ENCODE measurements at places on chromosomes 16 and 17.

DNA sequence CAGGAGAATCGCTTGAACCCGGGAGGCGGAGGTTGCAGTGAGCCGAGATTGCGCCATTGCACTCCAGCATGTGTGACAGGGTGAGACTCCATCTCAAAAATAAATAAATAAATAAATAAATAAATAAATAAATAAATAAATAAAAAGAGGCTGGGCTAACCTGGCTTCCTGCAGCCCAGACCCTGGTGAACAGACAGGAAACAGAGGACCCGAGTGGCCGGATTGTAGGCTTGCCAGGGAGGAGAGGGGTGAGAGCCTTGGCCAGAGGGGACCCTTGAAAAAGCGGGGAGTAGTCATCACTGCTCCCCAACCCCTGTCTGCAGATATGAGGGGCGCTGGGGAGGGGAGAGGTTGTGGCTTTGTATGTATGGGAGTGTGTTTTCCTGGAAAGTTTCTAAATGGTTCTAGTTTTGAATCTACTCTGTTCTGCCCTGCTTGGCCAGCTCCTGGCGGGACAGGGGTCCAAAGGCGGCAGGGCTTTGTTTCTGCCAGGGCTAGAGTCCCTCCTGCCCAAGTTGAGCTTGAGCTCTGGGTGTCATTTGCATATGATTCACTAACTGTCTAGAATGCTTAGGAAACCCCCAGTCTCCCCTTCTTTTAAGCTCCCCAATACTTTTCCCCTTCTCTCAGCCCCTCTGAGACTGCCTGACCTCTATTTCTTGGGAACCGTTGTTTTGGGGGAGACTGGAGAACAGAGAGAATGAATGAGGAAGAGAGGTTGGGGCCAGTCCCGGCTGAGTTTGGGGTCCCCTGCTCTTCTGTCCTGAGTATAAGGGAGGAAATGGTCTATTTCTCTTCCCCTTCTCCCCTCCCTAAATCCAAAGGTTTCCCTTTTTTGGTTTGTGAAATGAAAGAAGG is 16.4 kb downstream of the RARA start:
- DNase-seq: peak; percentile 51

GRCh38 chr16:55495616-55496289 is 13.1 kb upstream of the LPCAT2 start:
- DNase-seq: no peak

DNA sequence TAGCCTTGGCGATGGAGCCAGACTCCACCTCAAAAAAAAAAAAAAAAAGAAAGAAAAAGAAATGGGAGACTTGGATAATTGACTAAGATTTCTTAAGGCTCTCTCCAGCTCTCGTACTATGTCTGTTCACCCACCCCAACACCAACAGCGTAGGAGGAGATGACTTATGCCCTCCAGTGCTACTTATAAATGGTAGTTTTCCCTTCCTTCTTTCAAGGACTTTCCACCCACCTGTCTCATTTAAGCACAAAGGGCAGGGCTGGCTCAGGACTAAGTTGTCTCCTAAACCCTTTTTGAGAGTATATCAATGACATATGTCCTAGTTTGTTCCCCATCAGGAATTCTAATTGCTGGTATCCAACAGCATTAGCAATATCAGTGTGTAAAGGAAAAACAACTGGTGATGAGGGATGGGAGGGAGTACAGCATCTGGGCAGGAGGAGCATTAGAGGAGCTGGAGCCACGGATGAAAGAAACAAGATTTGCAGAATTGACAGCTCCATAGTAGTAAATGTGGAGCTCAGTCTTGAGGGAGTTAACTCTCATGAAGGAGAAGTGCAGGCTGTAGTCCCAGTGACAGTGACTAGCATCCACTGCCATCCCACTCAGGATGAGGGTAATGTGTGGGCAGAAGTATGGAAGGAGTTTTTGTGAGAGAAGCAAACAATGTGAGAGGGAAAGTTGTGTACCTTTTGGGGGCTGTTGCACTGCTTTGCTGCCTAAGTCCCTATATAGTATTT is 17.2 kb downstream of the UBE2Z start:
- DNase-seq: no peak

DNA sequence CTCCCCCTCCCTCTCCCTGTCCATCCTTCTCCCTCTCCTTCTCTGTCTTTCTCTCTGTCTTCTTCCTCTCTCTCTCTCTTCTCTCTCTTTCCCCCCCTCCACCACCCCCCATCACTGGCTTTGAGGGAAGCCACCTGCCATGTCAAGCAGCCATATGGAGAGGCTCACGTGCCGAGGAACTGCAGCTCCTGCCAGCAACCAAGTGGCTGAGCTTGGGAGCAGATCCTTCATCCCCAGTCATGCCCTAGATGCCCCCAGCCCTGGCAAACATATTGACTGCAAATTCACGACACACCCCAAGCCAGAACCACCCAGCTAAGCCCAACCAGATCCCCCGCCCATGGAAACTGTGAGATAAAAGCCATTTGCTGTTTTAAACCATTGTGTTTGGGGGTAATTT is 40.9 kb upstream of the RBFOX3 start:
- DNase-seq: no peak

DNA sequence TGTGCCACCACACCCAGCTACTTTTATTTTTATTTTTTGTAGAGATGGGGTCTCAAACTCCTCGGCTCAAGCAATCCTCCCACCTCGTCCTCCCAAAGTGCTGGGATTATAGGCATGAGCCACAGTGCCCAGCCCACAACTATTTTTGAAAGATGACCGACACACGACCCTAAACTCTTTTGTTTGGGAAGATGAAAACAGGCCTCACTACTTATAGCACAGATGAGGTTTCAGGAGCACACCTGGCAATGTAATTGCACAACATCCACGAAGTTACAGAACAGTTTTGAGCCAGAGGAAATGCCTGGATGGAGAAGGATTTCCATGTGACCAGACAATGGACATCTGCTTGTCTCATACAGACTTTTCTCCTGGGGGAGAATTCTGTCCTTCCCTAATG is 43.4 kb upstream of the PRSS54 start:
- no peak for DNase-seq

GRCh38 chr16:56041556-56042140 is 149.6 kb upstream of the GNAO1 start:
- DNase-seq: no peak

DNA sequence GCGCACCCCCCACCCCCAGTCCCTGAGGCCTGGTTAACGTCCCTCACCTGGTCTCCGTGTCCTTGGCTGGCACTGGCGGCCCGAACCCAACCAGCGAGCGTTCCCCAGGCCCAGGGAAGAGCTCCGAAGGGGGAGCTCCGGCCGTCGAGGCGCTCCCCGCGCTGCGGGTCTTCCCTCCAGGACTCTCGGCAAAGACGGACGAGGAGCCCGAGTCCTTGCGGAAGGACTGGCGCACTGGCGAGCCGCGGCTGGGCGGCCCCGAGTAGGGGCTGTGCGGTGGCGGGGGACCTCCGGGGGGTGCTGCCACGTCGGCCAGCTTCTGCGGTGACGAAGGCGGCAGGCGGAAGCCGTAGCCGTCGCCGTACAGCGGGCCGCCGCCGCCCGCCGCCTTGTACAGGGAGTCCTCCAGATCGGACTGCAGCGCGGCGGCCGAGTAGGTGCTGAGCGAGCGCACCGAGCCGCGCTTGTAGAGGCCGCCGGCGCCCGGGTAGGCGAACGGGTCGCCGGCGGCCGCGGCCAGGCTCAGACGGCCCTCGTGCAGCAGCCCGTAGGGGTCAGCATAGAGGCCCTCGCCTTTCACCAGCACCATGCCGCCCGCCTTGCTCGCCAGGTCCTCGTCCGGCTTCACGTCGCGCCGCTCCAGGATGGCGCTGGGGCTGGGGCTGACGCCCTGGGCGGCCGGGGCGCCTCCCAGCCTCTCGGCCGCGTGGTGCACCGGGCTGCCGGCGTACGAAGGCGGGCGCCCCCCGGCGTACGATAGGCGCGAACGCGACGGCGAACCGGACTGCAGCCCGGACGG is 44.1 kb downstream of the SRCIN1 start:
- DNase-seq: no peak

GRCh38 chr16:30837904-30838303 is 50.9 kb upstream of the ZNF629 start:
- no peak for DNase-seq

- DNase-seq: no peak
Observed at GRCh38 chr16:49542946-49543630, 169.5 kb downstream of the C16orf78 start.

- DNase-seq: no peak
Observed at GRCh38 chr17:39671651-39672521, 3.6 kb downstream of the PNMT start.

DNA sequence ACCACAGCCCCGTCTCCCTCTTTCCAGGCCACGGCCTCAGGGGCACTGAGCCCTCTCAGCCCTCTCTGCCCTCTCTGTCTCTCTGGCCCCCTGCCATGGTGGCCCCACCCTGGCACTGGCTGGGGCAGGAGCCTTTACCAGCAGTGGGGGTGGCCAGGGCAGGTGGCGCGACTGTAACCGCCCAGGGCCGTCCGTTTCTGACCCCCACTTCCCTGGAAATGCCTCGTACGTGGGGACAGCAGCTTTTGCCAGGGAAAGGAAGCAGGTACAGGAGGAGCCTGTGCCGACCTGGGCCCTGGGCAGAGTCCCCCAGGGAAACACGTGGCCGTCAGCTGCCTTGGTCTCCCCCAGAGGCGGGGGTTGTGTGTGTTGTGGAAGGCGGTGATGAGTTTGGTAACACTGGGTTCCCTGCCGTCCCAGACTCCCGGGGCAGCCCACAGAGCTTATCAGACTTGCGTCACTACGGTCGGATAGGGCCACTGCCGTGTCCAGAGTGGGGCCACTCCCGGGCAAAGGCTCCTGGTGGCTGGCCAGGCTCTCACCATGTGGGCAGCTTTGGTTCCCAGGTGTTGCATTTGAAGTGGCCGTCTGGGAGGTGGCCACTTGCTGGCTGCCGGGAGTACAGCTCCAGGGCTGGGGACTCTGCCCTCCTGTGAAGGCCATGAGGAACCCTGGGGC is 249.3 kb upstream of the CIBAR2 start:
- DNase-seq: no peak

DNA sequence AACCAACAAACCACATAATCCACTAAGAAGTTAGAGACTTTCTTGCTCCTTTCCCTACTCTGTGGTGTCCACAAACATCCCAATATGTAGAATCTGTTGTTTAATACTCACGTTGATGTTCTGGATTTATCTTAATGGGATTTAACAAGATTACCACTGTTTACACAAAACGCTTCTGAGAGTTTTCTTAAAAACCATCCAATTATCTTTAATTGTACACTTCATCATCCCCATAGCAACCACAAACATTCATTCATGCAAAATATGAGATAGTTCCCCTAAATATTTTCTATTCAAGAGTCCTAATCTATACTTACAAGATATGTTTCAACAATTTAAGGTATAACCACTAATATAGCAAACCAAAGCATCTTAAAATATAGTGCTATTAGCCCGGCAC is 76.5 kb upstream of the CLEC18B start:
- DNase-seq: no peak

DNA sequence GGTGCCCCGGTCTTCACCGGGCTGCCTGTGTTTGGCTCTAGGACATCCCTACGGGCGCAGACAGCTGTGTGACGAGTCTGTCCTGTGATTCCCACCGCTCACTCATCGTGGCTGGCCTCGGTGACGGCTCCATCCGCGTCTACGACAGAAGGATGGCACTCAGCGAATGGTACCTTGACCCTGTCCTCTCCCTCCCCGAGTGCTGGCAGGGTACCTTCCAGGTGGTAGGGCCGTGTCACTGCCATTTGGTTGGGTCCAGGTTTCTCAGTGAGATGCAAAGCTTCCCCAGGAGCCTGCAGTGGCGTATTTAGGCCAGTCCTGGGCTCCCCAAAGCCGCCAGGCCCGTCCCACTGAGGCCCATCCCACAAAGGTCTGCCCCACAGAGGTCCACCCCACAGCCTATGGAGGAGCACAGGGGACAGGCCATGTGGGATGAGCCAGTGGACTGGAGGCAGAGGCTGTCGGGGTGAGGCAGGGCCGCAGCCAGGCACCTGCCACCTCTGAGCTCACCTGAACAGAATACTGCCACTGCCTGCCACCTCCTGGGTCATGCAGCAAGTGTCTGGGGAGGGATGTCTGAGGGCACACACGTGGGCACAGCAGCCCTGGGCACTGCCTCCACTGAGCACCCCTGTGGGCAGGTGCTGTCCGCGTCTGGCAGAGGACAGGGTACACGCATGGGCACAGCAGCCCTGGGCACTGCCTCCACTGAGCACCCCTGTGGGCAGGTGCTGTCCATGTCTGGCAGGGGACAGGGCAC is 31.4 kb upstream of the CHMP6 start:
- DNase-seq: no peak

- no peak for DNase-seq
Observed at GRCh38 chr16:52963212-52963854, 89.4 kb downstream of the CHD9NB start.

DNA sequence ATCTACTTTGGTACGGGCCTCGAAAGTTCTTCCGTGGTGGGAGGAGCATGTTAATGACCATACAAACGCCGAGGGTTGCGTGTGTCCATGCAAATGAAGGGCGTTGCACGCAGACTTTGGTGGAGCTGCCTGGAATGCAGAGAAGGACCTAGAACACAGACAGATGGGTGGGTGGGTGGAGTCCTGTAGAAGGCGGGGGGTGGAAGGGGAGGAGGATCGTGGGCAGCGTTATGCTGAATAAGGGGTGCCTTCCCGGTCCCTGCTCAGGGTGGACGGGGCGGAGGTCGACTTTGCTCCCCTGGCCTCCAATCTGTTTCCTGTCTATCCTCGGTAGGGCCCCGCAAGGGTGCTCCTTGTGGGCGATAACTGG is 795 bp upstream of the PAQR4 start:
- no peak for DNase-seq
